Fibroblast of lung (primary cell): ENCODE measurements at places on chromosomes 13 and 19. TPM values are rescaled to one million over a fixed set of nuclear protein-coding genes. Genes with fewer than 3 reads are reported as not detected.
A peak's percentile ranks its signal among the peaks of the same experiment; 100 is the strongest.

GRCh38 chr19:19039901-19040300 lies 6.5 kb downstream of the ARMC6 start:
- no peak overlapping the region for H3K27ac ChIP-seq
- no peak overlapping the region for H3K4me3 ChIP-seq

GRCh38 chr19:3062165-3063105 lies at the start of gene TLE5:
Gene TLE5, minus strand, starts transcription at chr19:3062495. Its CDS starts 295 bp downstream, at chr19:3062200.
- peak within 1 kb of the TSS; percentile 53 for H3K27ac ChIP-seq
- H3K27me3 ChIP-seq = no peaks in the 10 kb centered on the region
- H3K4me1 ChIP-seq = peaks cover 5% of the 10 kb centered on the region
- no peak for DNase-seq

DNA sequence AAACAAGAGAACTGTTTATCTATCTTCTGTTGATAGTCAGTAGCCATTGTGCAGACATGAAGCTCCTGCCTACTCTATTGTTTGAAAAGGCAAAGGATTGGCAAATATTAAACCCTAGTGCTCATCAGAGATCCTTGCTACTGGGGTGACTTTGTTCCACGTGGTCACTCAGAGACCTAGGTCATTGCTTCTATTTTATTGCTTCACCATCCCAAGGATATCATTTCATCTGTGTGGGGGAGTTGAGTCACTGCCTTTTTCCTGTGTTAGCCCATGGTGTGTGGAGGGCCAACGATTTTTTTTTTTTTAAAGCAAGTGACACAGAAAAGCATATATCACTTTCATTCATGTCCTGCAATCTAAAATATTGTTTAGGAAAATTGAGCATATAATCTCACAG lies 254.1 kb upstream of the RXFP2 start:
- H3K36me3 ChIP-seq = no peaks in the 10 kb centered on the region
- no peak for DNase-seq
- H3K27me3 ChIP-seq = no peaks in the 10 kb centered on the region
- H3K4me1 ChIP-seq = no peaks in the 10 kb centered on the region
- no peak overlapping the region for H3K27ac ChIP-seq

DNA sequence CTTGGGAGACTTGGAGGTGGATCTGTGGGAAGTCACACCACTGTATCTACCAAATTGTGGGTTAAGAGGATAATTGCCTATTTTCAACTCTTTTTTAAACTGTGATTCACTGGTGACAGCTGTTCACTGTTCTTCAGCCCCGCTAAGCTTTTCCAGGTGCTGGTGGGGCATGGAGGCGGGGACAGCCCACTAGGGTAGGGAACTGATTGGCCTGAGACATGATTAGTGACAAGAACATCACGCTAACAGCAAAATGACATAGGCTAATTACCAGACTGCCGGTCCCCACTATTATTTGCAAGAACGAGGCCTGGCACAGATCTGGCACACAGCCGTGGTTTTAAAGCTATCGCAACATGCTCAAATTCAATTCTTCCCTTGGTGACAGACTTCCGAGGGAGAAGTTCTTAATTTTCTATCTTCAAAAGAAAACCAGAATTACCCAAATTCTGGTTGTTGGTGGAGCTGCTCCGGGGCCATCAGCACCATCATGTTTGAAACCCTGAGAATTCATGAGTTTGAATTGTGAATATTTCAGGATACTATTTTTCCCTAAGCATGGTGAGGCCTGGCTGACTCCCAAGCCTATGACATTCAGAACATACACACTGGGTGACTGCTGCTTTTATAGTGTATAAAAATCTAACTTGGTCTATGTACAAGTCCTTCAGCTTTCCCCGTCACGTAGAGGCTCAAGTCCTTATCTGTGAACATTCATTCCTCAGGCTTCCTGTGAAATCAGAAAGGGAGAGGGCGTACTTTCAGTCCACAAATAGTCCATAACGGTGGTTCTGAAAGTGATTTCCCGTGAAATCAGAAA lies 17.9 kb downstream of the DOCK9 start:
- no peak overlapping the region for H3K4me3 ChIP-seq
- H3K4me1 ChIP-seq = no peaks in the 10 kb centered on the region
- no peaks in the 10 kb centered on the region for H3K36me3 ChIP-seq
- H3K27ac ChIP-seq = no peak overlapping the region

DNA sequence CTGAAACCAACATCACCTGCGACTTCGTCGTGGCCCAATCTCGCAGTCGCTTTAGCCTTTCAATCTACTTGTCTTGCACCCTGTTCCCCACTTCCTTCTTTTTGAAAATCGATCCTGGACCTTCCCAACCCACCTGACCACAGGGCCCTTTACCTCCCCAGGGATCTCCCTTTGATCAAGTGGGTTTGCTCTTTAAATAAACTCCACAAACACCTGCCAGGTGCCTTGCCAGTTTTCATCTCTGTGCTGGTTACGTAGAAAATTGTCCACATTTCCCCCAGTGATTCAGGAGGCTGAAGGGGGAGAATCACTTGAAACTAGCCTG lies 14.5 kb upstream of the RAB20 start:
- H3K36me3 ChIP-seq = no peaks in the 10 kb centered on the region
- DNase-seq = no peak
- H3K4me1 ChIP-seq = no peaks in the 10 kb centered on the region
- peaks cover 20% of the 10 kb centered on the region for H3K27me3 ChIP-seq
- no peak overlapping the region for H3K4me3 ChIP-seq

DNA sequence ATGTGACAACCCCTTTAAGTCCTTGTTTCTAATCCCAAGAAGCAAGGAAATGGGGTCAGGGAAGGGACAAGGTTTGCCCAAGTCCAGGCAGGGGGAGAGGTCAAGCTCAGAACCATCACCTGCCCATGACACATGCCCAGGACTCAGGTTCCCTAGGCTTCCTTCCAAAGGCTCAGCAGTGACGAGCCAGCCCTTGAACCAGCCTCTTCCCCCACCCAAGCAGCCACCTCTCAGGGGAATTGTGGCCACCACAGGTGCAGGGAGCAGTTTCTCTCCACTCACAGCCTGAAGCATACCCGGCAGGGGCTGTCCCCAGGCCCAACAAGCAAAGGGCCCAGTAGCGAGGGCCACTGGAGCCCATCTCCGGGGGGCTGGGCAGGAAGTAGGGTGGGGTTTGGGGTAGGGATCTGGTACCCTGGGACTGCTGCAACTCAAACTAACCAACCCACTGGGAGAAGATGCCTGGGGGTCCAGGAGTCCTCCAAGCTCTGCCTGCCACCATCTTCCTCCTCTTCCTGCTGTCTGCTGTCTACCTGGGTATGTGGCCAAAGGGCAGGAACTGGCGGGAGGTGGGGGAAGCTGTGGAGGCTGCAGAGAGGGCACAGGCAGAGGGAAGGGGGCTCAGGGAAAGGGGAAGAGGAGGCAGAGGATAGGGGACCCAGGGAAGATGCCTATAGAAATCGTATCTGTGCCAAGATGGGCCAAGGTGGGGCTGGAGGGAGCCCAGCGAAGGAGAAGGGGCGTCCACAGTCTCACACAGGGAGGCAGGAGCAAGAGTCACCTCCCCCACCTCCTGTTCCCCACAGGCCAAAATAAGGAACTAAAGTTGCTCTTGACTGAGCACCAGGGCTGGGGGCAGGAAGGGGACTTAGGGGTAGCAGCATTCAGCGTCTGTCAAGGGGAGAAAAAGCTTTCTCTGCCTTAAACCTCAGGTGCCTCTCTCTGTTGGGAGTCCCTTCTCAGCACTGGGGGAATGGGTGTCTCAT lies at the start of gene CD79A:
CD79A (plus strand) TSS at position 433 of the 986 bp plus-strand sequence; CDS start at position 459, 26 bp downstream.
- no peak for DNase-seq
- no peaks in the 10 kb centered on the region for H3K4me1 ChIP-seq
- peaks cover under 1% of the 10 kb centered on the region for H3K36me3 ChIP-seq
- peaks cover 4% of the 10 kb centered on the region for H3K27me3 ChIP-seq
- H3K4me3 ChIP-seq = no peak within 1 kb of the TSS

DNA sequence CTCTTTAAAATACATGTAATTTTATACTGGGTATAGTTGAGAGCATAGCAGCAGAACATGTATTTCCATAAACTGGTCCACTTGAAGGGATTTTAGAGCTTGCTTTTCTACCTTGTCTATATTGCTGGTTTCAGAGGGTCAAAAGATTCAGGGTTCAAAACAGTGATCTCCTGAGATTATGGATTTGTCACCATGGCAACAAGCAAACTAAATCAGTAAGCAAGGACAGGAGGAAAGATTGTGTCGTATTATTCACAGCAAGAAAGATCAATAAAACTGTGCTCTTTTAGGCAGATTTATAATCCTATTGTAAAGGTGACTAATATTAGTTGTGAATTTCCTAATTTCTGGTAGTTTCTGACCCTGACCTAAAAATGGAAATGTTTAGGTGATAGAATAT lies 496.4 kb downstream of the LMO7 start:
- no peak for DNase-seq
- no peaks in the 10 kb centered on the region for H3K4me1 ChIP-seq
- H3K4me3 ChIP-seq = no peak overlapping the region
- no peak overlapping the region for H3K27ac ChIP-seq

GRCh38 chr19:31312677-31313244 lies 36.5 kb downstream of the TSHZ3 start:
- no peaks in the 10 kb centered on the region for H3K27me3 ChIP-seq
- H3K27ac ChIP-seq = no peak overlapping the region
- H3K36me3 ChIP-seq = no peaks in the 10 kb centered on the region
- no peak overlapping the region for H3K4me3 ChIP-seq
- H3K4me1 ChIP-seq = no peaks in the 10 kb centered on the region

DNA sequence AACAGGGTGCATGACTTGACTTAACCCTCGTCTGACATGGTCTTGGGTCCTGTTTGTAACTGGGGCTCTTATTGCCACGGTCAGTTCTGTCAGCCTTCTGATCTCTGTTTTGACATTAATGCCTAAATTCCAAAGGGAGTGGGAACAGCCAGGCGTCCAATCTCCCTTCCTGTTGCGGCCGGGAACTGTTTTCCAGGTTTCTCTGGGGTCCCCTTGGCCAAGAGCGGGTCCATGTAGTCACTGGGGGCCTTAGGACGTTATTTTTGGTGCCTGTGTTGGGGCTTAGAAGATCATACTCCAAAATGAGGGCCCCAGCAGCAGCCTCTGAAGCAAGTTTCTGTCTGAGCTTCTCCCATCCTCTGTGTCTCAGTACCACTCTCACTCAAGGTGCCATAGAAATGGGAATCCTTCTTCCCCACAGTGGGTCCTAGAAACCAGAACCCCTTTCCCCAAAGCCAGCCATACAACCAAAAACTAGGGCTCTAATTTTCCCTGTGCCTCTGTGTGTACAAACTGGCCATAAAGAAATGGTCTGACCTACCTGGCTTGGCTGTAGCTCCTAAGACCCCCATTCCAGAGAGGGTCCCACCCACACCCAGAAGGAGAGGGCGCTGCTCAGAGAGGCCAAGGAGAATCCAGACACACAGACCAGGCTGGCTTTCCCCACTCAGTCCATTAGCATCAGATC lies 50.4 kb downstream of the C13orf46 start:
- DNase-seq = no peak
- no peak overlapping the region for H3K4me3 ChIP-seq
- H3K27me3 ChIP-seq = no peaks in the 10 kb centered on the region
- H3K4me1 ChIP-seq = peaks cover 18% of the 10 kb centered on the region
- no peaks in the 10 kb centered on the region for H3K36me3 ChIP-seq

DNA sequence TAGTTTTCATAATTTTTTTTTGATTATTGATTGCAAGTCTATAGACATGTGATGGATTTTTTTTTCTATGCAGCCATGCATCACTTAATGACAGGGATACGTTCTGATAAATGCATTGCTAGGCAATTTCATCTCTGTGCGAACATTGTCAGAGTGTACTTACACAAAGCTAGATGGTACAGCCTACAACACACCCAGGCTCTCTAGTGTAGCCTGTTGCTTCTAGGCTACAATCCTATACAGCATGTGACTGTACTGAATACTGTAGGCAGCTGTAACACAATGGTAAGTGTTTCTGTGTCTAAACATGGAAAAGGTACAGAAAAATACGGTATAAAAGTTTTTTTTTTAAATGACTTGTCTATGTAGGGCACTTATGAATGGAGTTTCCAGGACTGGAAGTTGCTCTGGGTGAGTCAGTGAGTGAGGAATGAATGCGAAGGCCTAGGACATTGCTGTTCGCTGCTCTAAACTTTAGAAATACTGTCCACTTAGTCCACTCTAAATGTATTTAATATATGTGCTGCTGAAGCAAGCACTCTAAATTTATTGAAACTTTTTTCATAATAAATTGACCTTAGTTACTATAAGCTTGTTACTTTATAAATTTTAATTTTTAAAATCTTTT lies 20.3 kb downstream of the SPATA13 start:
- no peaks in the 10 kb centered on the region for H3K36me3 ChIP-seq
- no peaks in the 10 kb centered on the region for H3K27me3 ChIP-seq
- no peak overlapping the region for H3K4me3 ChIP-seq
- no peaks in the 10 kb centered on the region for H3K4me1 ChIP-seq
- H3K27ac ChIP-seq = no peak overlapping the region
- peak; percentile 75 for DNase-seq

DNA sequence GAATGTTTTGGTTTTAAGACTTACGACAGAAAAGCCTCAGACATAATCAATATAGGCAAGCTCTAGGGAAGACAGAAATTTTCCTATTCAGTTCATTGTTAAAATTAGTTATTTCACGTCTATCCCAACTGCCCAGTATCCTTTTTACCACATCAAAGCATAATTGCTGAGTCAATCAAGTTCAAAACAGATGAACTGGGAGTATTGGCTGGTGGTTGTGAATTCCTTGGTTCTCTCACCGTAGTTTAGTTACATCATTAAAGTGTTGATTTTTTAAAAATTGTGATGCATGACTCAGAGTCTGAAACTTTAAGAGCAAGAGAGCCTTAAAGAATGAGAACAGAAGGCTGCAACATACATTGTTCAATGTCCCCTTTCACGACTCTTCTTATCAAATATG lies 143.3 kb upstream of the FREM2 start:
- no peaks in the 10 kb centered on the region for H3K36me3 ChIP-seq
- no peak overlapping the region for H3K4me3 ChIP-seq
- H3K27ac ChIP-seq = no peak overlapping the region
- no peaks in the 10 kb centered on the region for H3K27me3 ChIP-seq
- no peaks in the 10 kb centered on the region for H3K4me1 ChIP-seq

- H3K27ac ChIP-seq = no peak overlapping the region
- no peaks in the 10 kb centered on the region for H3K27me3 ChIP-seq
- H3K4me1 ChIP-seq = no peaks in the 10 kb centered on the region
- H3K4me3 ChIP-seq = no peak overlapping the region
- no peak for DNase-seq
Measured at GRCh38 chr19:32421589-32422361, 16.2 kb downstream of the DPY19L3 start.

GRCh38 chr13:25901460-25902376 lies 150.1 kb downstream of the SHISA2 start:
- H3K27me3 ChIP-seq = no peaks in the 10 kb centered on the region
- no peak overlapping the region for H3K27ac ChIP-seq
- no peaks in the 10 kb centered on the region for H3K36me3 ChIP-seq
- peak; percentile 68 for DNase-seq
- H3K4me3 ChIP-seq = no peak overlapping the region

The SLC7A10 gene
- total RNA-seq = not detected in 2 replicates

The ZNF304 gene
- total RNA-seq = 11.6 and 13.7 TPM in 2 replicates

The CEACAM20 gene
- total RNA-seq = not detected in 2 replicates
